HCT116 (cell line): ENCODE measurements at places on chromosomes 2 and 18.

- no peak for DNase-seq
Observed at GRCh38 chr18:48925491-48925780, 25.3 kb downstream of the SMAD7 start.

DNA sequence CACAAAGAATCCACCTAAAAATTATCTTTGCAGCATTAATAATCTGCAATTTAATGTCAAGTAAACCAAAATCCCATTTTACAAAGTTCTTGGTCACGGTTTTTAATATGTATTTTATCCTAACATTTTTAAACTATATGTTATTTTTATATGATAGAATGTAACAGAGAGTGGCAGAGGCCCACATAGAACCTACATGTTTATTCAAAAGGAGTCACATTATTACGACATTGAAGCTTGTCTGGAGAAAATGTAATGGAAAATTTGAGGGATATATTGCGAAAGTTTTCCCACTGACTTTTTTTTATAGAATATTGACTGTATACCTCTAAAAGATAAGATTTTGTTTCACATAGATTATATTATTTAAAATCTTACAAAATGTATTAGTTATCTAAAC, 89.7 kb upstream of the COL3A1 start:
- no peak for DNase-seq

DNA sequence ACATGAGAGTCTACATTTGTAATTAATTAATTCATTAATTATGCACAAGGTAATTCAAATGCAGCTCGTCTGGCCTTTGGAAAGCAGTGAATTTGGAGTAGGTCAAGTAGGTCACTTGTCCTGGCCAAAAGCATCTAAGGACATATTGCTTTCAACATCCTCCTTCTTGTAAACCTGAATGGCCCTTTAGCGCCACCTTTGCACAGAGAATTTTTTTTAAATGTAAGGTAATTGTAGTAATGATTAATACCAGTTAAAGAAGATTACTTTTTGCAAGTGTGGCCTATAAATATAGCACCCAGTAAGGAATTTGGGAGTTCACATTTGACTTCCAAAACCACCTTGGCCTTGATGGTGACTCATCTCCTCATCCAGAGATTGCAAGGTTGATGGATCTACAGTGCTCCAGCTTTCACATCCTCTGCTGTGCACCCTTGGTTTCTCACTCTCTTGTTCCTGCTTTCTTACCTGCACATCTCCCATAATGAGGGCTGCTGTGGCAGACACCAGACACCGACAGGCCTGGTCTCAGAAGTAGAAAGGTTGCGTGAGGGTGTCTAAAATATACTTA, 481.7 kb downstream of the TGIF1 start:
- DNase-seq = no peak

DNA sequence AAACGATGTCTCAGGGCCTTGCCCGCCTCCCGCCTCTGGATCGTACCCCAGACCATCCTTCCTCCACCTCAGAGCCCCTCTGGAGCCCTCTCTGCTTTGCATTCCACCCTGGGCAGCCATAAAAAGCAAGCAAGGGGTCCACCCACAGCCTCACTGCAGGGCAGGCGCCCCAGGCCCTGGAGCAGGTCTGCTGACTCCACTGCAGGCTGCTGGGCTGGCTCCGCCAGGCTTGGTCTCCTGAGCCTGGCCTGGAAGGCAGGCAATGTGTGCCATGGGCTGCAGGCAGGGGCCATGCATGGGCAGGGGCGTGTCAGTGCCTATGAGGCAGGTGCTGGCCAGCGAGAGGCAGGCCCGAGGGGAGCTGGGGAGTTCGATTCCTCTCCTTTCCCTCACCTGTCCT, 186.0 kb downstream of the ANKRD30B start:
- DNase-seq = no peak

GRCh38 chr18:41600693-41601391, 354.2 kb upstream of the PIK3C3 start:
- DNase-seq = no peak

DNA sequence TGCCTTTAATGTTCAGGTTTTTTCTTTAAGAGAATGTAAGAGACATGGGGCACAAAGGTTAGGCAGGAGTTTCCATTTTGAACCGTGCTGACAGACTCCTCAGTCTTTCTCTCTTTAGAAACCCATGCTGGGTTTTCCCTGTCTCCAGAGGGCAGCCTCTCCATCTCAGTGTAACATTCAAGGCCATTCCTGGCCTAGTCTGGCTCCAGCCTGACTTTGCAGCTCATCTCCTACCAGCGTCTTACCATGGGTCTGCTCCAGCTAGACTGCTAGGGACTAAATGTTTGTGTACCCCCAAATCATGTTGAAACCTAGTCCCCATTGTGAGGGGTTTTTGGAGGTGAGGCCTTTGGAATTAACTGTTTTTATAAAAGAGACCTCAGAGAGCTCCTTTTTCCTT, 9.8 kb upstream of the CLIP4 start:
- no peak for DNase-seq

- DNase-seq = no peak
Observed at GRCh38 chr2:237205043-237205541, 119.4 kb downstream of the COPS8 start.

GRCh38 chr2:75375646-75376582, 176.6 kb upstream of the TACR1 start:
- no peak for DNase-seq

DNA sequence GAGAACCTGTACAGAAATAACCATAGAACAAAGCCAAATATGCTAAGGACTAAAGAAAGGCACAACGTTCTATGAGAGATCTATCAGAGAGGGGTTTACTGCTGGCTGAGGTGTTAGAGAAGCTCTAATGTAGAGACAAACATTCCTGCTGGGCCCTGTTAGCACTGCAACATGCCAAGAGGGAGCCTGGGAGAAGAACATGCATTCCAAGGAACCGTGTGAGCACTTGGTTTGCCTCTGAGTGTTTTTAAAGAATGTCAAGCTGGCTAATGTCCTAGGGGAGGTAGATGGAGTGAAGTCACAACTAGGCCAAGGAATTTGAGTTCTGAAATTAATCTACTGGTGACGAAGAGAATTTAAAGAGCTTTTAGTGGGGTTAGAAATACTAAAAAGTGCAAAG, 384.3 kb upstream of the LYPD1 start:
- no peak for DNase-seq

DNA sequence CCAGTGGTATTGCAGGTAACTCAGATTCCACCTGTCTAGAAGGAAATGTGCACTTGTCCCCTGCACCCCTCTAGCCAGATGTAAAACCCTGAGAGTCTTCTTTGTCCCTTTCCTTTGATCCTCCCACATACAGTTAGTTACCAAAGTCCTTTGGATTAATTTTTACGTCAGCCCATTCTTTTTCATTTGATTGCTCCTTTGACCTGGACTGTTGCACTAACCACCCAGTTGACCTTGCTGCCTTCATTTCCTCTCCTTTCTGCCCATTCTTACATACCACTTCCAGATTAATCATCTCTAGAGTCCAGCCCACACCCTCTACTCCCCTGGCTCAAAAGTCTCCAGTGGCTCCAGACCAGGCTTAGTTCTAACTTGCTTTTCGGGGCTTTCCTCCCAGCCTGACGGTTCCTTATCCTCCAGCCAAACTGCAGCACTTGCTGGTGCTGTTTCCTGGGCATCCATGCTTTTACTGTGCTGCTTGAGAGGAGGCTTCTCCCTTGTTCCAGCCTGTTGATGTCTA, 99.3 kb downstream of the SPTBN1 start:
- DNase-seq = no peak

DNA sequence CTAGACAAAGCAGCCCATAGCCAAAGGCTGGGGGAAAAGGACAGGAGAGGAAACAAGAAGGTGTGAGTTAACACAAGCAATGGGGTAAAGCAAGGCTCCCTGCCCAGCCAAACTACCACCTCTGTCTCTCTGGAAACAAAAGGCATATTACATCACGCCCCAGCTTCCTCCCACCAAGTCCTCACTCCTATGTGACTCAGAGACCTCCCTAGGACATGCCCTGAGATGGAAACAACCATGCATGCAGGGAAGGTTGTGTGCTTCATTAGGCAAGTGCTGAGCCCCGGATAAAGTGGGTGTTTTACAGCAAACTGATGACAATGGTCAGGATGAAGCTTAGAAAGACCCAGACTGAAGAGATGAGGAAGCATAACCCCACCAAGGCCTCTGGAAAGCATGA, 9.0 kb upstream of the ATRAID start:
- no peak for DNase-seq

DNA sequence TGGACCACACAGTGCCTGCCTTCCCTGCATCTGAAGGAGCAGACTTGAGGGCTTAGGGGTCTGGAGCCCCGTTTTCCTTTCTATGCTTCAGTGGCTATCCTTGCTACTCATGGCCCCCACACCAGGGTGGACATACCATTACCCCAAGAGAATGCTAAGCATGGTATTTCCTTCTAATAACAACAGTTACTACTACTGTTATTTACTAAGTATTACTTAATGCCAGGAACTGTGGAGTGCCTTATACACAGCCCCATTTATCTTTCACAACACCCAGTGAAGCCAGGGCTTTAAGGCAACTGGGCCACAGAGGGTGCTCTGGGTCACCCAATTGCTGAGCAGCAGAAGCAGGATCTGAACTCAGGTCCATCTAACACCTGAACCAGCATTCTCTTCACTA, 5.8 kb upstream of the PAX8 start:
- no peak for DNase-seq

DNA sequence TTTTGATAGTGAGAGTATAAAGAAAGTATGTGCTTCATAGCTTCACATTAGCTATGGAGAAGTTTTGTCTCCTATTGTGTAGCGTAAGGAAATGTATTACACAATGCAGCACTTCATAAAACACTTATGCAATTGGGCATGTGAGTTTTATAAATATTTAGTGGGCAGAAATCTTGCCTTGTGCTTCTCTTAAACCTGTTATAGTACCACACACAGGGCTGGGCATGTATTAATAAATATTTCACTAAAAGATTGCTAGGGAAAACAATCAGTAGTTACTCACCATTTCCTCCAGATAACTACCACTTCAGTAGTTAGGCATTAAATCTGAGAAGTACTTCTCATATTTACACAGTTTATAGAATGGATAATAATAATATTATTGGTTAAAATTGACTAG, 1080.8 kb upstream of the PIK3C3 start:
- no peak for DNase-seq

- DNase-seq = no peak
Observed at GRCh38 chr2:240948905-240949790, 43.0 kb downstream of the CROCC2 start.

DNA sequence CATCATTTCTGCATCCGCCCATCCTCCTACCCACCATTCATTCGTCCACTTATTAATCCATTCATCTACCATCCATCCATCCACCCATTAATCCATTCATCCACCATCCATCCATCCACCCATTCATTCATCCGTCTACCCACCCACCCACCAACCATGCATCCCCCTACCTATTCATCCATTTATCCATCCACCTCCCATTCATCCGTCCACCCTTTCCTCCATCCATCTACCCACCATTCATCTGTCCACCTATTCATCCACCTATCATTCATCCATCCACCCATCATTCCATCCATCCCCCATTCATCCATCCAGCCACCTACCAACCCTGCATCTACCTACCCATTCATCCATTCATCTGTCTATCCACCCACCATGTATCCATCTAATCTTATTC, 83.5 kb upstream of the MCFD2 start:
- no peak for DNase-seq

DNA sequence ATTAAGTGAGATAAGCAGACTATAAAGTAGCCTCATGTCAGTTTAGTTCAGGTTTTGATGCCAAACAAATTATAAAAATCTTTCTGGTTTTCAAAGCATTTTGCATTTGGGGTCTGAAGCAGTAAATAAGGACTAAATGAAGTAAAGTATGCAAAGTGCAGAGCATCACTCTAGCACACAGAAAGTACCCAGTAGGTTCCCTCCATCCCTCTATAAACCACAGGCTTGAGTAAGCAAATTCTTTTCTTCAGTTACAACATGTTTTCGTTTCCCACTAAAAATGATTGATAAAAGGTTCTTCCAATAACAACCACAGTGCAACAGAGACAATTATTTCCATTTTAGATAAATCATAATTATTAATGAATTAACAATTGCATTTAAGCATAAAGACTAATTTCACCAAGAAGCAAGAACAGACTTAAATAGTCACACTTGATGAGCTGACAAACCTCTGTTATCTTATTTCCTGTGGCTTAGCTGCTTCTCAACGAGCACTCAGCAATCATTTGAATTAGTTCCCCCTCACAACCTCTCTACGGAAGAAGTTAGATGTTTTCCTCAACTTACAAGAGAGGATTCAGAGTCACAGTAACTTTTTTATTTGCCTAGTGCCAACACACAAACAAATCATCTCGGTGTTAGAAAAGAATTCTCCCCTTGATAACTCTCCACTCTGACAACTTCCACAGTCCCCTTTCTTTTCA, 249.8 kb downstream of the NBAS start:
- DNase-seq = no peak
